ENCODE measurements at places on chromosomes 1 and 21. TPM values are rescaled to one million over a fixed set of nuclear protein-coding genes. Genes with fewer than 3 reads are reported as not detected.

DNA sequence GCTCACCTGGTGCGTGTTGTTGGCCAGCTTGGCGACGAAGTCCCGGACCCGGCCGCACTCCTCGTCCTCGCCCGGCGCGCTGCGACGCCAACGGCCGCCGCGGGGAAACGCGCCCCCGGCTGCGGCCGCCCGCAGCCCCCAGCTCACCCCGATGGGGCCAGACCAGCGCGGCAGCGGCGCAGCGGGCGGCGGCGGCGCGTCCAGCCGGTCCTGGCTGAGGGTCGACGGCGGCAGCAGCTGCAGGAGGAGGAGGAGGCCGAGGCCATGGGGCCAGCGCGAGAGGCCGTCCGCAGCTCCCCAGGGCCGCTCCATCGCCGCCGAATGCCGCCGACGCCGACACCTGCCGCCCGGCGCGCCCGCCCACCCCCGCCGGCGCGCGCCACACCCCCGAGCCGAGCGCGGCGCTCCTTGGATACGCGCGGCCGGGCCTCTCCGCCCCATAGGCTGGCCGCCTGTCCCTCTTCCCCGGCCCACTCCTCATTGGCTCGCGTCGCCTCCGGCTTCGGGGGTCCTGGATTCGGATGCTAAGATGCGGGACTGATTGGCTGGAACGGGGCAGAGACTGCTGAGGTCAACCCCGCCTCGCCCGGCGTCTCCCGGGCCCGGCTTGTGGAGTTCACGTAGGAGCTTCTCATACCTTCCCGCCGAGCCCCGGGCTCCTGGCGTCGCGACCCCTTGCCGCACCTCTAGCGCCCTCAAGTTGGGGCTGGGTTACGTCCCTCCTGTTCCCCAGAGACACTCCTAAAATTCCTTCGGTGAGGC, at the start of gene SORT1:
TSS of gene SORT1 (minus strand) at position 338 of the 762 bp plus-strand sequence. CDS start at position 312, 26 bp downstream.
- DNase-seq: peak; percentile 90

- no peak for DNase-seq
These were observed 79.0 kb downstream of the ST3GAL3 start for GRCh38 chr1:43786201-43786958.

DNA sequence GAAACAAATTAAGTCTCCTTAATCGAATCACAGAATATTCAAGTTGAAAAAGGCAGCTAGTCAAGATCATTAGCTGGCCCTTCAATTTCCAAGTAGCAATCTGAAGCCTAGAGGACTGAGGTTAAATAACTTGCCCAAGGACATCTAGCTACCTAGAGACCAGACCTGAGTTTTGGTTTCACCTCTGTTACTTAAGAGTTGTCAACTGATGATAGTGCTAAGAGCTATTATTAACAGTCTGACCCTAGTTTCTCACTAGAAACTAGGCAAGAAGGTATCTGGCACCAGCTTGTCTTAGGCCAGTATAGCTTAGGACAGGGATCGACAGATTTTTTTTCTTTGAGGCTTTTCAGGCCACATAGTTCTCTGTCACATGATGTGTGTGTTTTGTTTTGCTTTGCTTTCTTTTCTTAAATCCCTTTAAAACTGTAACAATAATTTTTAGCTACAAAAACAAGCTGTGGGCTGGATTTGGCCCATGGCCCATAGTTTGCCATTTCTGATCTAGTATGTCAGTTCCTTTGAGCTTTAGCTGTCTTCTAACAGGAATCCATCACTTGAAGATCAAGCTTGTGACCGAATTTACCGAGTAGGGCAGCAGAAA, 23.2 kb downstream of the TRIM45 start:
- no peak for DNase-seq

DNA sequence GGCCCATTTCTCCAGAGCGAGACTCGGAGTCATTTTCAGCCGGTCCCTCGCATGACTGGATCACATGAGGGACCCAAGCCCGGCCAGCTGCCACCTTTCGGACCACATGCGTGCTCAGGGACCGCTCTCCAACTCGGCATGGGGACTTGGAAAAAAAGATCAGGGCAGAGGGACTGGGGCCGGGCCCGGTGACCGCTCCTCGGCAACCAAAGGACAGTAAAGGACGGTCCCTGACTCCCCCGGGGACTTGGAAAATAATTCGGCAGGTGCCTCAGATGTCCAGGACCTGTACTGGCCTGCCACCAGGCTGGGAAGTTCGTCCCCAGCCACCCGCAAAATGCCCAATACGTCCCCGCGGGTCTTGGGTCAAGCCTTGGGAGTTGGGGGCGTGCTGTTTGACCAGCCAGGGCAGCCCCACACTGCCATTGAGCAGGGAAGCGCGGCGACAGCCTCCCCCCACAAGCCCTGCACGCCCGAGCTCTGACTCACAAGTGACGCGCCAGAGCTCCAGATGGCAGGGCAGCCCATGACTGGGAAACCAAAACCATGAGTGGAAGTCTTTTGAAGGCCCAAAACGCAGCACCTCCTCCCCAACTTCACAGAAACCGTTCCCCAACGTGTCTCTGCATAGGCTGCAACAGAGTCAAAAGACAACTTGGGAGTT, 134.5 kb downstream of the LIPI start:
- no peak for DNase-seq

- DNase-seq: no peak
These were observed 5.7 kb upstream of the GALE start for GRCh38 chr1:23806280-23806679.

- DNase-seq: no peak
These were observed 57.0 kb downstream of the GPR161 start for GRCh38 chr1:168079761-168080160.

GRCh38 chr1:218078916-218079315, 206.2 kb upstream of the RRP15 start:
- no peak for DNase-seq

DNA sequence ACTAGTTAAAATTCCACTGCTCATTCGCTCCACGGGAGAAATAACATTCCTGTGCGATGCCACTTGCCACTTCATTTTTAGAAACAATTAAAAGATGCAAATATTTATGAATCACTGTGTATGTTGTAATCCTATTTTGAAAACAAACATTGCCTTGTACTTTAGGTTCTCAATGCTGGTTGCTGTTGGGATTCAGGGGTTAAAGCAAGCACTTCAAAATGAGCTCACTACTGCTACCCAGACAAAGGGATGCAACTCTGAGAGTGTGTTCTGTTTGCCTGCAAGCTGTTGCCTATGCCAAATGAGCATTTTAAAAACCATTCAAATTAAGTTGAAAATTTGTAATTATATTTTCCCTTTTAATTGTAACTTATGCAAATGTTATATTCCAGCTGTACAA, 87.5 kb downstream of the RWDD3 start:
- DNase-seq: no peak

DNA sequence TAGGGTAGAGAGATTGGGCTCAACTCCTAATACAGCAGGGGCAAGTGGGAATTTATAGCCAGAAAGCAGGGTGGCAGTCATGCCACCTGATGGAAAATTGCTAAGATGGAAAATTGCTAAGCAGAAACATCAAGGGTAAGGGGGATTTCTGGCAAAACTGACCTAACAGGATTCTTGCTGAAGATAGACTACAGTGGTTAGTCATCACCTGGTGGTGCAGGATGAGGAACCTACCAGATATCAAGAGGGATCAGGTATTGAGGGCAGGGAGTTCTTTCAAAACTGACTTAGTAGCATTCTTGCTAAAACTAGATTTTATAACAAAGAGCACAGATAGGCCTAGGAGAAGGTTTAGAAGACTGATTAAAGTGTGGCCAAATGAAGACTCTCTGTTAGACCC, 292.9 kb downstream of the PLPP3 start:
- no peak for DNase-seq

GRCh38 chr1:214014730-214015129, 27.0 kb downstream of the PROX1 start:
- no peak for DNase-seq

GRCh38 chr1:177249231-177249630, 78.5 kb downstream of the BRINP2 start:
- no peak for DNase-seq

DNA sequence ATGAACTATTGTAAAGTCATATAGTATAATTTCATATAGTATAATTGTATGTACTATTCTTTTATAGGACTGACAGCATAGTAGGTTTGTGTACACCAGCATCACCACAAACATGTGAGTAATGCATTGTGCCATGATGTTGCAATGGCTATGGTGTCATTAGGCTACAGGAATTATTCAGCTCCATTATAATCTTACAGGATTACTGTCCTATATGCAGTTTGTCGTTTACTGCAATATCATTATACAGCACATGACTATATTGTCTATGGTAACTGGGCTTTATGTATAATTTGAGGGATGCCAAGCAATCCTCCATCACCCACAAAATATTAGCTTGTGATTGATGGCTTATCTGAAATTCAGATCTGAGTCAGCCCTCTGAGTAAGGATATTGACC, 54.2 kb upstream of the PBX1 start:
- DNase-seq: no peak

- DNase-seq: no peak
These were observed 33.6 kb upstream of the RAP1GAP start for GRCh38 chr1:21702780-21703179.

GRCh38 chr1:53410701-53411100, 48.5 kb upstream of the DMRTB1 start:
- DNase-seq: no peak

- DNase-seq: no peak
These were observed 661.1 kb downstream of the NPHP4 start for GRCh38 chr1:5331101-5331500.

GRCh38 chr1:234917495-234918180, 211.0 kb downstream of the TOMM20 start:
- no peak for DNase-seq

- no peak for DNase-seq
These were observed 402.0 kb downstream of the LTN1 start for GRCh38 chr21:28590676-28591075.

GRCh38 chr1:1567891-1568291, 6.8 kb downstream of the SSU72 start:
- no peak for DNase-seq

Gene SELE
- 3.1 TPM for polyA plus RNA-seq

Gene SOAT1
- polyA plus RNA-seq: 3.0 TPM

Gene EFNA3
- polyA plus RNA-seq: 1.8 TPM

Gene HP1BP3
- 56.3 TPM for polyA plus RNA-seq

Gene GLIS1
- polyA plus RNA-seq: not detected

Gene TRIM58
- polyA plus RNA-seq: 0.06 TPM

Gene S100A8
- 79.2 TPM for polyA plus RNA-seq

Gene CDKN2C
- 11.3 TPM for polyA plus RNA-seq

Gene TTC34
- 0.73 TPM for polyA plus RNA-seq

Gene AQP10
- not detected for polyA plus RNA-seq

Gene PTPN22
- 0.44 TPM for polyA plus RNA-seq

Gene SERPINC1
- not detected for polyA plus RNA-seq

Gene HCN3
- polyA plus RNA-seq: 3.2 TPM

Gene FCGR1A
- polyA plus RNA-seq: 5.5 TPM

Gene EVA1C
- polyA plus RNA-seq: 42.9 TPM

Gene POLR3GL
- 64.5 TPM for polyA plus RNA-seq

Data from heart right ventricle (tissue), 16 donors.